ENCODE measurements at places on chromosomes 3 and 15.

DNA sequence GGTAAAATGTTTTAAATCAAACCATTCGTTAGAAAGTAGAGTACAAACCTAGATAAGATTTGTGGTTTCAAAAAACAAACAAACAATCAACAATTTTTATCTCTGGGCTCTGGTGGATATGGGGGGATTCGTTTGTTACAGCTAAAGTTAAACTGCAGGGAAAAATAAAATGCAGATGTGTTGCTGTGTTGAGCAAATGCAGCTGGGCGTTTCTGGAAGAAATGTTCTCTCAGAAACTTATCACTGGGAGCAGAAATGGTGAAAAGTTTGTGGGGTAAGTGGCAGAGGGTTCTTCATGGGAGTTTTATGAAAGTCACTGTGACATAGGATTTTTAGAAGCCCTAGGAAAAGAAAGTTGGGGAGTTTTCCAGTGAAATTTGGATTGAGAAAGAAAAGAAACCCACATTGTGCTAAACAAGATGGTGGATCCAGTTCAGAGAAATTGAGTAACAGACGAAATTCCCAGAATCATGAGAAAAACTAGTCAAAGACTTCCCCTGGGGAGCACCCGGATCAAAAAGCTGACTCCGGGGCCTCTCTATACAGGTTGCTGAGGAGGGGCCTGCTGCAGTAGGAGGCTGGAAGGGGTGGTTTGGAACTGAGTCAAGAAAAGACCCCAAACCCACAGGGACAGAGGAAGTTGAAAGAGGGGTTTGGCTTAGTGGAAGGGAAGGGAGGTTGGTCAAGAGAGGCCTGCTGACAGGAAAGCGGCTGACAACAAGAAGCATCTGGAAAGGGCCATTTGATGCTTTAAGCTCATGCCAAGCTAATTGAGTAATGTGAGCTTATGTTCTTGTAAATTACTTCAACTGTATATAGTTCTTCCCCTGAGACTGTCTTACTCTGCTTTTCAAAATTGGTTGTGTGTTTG, 108.7 kb downstream of the RARB start:
- no peak for DNase-seq

GRCh38 chr3:13539292-13539638, 9.7 kb upstream of the FBLN2 start:
- no peak for DNase-seq

- DNase-seq = no peak
Observed at GRCh38 chr15:70596354-70597055, 166.9 kb downstream of the UACA start.

GRCh38 chr3:194748225-194748624, 62.5 kb downstream of the FAM43A start:
- no peak for DNase-seq

- no peak for DNase-seq
Observed at GRCh38 chr15:60218256-60218655, 179.5 kb downstream of the ANXA2 start.

DNA sequence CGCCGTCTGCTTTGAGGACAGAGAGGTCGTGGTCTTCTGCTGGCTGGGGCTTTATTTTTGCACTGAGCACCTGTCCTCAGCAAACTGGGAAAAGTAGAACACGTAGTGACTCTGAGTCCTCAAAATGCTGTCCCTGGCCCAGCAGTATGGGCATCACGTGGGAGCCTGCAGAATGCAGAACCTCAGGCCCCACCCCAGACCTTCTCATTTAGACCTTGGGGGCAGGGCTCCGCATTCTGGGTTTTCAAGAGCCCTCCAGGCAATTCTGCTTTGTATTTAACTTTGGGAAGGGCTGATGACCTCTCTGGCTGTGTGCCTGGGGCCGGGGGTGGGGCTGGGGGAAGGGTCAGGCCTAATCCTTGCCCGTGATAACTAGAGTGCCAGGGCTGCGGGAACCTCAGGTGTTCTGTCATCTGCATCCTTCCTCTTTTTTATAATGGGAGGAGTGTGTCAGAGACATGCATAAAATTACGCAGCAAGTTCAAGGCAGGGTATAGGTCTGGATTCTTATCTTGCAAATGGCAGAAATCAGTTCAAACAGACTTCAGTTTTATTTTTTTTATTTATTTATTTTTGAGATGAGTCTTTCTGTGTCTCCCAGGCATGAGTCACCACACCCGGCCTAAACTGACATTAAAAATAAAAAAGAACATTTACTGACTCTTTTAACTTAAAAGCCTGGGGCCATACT, 11.1 kb downstream of the SLC6A6 start:
- no peak for DNase-seq

DNA sequence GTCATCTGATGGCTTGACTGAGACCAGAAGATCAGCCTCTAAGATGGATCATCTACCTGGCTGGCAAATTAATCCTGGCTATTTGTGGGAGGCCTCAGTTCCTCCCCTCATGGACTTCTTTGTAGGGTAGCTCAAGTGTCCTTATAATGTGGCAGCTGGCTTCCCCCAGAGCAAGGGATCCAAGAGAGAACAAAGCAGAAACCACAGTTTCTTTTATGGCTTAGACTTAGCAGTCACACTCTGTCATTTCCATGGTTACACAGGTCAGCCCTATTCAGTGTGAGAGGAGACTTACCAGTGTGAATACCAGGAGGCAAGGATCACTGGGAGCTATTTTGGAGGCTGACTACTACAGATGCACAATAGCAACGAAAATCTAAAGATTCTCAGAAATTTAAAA, 15.3 kb upstream of the ARL14 start:
- DNase-seq = no peak

GRCh38 chr15:96586901-96587300, 256.4 kb downstream of the NR2F2 start:
- no peak for DNase-seq

DNA sequence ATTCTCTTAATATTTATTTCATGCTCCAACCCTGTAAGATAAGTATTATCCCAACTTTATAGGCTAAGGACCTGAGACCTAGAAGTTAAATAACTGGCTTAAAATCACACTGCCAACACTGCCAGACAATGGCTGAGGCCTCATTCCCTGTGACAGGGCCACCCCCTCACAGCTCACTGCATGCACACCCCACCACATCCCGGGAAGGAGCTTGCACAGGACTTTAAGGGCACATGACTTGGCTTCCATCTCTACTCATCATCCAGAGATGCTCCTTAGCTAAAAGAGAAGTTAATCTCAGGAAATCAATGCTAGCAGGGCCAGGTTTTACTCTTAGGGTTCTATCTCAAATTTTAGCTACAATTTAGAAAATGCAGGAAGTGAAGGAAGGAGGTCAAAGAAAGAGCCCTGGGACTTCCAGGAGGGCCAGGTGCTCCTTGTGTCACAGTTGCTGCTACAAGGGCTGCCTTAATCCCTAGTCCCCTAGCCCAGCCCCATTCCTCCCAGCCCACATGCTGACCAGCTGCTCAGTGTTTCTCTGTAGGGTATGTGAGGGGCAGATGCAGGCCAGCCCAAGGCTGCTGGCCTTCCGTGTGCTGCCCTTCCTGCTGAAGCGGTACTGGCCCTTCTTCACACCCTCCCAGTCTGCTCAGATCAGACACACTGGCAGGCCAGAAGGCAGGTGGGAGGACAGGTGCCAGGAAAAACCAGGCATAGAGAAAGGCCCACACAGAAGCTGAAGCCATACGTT, 53.5 kb downstream of the WWTR1 start:
- DNase-seq = no peak

DNA sequence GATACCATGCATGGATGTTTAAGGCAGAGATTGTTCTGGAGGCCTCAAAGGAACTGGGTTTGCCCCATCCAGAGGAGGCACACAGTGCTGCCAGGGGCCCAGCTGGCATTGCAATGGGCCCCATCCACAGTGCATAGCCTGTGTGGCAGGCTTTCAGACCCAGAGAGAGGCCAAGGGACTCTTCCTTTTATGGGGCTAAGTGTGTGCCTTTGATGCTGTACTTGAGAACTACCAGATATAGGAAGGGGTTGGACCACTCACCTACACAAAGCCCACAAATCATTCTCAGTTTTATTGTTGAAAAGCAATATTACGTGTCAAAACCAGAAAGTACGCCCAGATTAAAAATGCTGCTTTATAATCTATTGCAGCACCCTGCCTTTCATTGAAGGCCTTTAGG, 134.9 kb downstream of the EPHB1 start:
- DNase-seq = no peak

- no peak for DNase-seq
Observed at GRCh38 chr15:60898896-60899295, 330.2 kb downstream of the RORA start.

DNA sequence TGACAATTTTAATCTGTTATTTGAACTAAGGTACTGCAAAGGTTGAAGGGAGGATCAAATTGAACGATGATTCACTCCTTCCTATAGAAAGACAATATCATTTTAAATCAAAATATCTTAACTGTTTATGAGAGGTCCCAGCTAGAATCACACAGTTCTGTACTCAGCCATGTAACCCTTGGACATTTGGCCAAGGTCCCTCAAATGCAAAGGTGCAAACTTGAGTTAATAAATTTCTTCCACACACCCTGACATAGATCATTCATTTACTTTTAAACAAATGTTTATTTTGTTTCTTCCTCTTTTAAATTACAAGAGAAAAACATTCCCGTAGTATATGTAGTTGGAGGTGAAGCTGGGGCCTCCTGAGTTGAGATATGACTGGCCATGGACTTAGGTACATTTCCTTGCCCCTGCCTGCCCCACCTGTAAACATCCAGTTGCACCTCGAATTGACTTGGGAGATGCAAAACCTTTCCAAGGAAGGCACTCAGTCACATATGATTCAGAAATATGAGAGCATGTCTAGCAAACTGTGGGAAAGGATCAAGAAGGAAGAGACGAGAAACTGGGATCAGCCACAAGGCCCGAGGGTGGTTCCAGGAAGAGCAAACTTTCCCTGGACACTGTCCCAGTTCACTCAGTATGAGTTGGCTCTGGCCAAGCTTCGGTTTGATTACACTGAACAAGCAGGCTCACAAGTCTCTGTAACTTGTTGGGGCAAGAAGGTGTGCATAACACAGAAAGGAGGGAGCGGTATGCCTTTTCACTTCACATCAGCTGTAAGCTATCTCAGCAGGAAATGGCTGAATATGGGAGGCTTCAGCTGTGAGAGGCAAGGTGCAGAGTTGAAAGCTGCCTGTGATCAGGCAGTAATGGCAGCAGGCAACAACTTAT, 6.7 kb downstream of the TNFSF10 start:
- no peak for DNase-seq

GRCh38 chr15:98548139-98548971, 100.0 kb upstream of the IGF1R start:
- DNase-seq = no peak

- DNase-seq = no peak
Observed at GRCh38 chr3:16216373-16216935, 42.0 kb downstream of the GALNT15 start.

DNA sequence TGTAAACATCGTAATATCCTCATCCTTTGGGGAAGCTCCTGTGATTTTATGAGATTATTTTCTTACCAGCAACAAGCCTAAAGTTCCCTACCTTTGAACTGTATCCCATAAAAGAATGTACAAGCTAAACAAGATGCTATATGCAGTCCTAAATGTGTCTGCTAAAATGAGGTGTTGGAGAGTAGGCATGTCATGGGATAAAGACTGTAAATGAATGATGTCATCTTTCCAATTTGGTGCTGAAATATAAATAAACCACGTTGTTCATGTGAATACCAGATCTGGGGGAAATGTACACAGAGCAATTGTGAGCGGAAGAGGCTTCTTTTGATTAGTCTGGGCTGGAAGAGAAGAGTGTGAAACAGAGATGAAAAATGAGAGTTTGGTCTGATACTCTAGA, 214.9 kb upstream of the WNT5A start:
- no peak for DNase-seq

- no peak for DNase-seq
Observed at GRCh38 chr3:113574213-113574612, 41.9 kb downstream of the SIDT1 start.
